LoVo (cell line): ENCODE measurements at places on chromosomes 5 and 9.
A peak's percentile ranks its signal among the peaks of the same experiment; 100 is the strongest.

- DNase-seq, result no peak
Observed at GRCh38 chr5:61496446-61496845, 164.4 kb downstream of the ZSWIM6 start.

GRCh38 chr9:119375892-119376291, 6.7 kb upstream of the BRINP1 start:
- no peak for DNase-seq

DNA sequence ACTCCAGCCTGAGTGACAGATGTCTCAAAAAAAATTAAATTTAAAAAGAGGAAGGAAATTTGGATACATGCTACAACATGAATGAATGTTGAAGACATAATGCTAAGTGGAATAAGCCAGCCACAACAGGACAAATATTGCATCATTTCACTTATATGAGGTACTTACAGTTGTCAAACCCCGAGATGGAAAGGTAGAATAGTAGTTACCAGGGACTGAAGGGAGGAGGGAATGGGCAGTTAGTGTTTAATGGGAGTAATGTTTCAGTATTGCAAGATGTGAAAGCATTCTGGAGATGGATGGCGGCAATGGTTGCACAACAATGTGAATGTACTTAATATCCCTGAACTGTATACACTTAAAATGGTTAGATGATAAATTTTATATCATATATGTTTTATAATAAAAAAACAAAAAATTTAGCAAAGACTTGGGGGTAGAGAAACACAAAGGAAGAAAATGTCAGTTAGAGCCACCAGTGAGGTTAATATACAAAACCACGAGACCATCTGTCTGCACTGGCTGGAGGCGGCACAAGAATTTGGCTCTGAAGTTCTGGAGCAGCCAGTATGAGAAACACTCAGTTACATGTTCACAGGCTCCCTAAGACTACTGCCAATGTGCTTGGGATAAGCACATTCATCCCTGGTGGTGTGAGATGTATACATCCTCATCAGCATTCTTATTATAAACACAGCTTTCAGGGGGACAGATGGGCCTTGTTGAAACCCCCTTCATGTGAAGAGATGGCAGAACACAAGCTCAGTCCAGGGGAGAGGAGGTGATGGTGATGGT, 37.0 kb upstream of the RPS23 start:
- DNase-seq, result no peak

DNA sequence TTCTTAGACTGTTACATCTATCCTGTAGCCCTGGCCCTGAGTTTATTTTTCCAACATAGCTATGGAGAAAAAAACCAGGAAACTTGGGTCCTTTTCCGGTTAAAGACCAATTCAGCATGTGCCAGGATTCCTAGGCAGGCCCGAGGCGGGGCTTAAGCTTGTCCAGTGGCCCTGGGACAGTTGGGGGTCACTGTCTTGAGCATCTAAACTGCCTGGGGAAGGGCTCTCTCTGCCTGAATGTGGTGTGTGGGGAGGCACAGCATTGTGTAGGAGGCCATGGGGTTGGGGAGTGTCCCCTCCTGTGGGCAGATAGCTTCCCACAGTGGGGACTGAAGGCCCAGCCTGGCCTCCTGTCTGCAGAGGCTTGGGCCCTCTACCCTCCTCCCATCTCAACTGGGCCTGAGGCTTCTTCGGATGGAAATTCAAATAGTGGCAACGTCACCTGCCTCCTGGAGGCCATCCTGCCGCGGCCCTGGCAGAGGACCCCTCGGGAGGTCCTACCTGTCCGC, 88.8 kb downstream of the PHF2 start:
- DNase-seq, result no peak

DNA sequence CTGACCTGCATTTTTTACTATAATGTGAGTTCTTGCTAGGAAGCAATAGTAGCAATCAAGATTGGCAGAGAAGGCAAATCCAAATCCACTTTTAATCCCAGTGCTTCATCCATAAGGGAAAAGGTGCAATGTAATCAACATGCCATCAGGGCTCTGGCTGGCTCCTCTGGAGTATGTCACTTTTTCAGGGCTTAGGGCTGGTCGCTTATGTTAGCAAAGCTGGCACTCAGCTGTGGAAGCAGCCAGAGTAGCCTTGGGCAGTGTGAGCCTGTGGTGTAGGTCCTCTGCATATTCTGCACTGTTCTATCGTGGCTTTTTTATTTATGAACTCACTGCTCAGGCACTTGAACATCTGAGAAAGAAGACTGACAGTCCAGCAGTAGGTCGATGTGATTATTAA, 16.1 kb downstream of the ACTBL2 start:
- no peak for DNase-seq

DNA sequence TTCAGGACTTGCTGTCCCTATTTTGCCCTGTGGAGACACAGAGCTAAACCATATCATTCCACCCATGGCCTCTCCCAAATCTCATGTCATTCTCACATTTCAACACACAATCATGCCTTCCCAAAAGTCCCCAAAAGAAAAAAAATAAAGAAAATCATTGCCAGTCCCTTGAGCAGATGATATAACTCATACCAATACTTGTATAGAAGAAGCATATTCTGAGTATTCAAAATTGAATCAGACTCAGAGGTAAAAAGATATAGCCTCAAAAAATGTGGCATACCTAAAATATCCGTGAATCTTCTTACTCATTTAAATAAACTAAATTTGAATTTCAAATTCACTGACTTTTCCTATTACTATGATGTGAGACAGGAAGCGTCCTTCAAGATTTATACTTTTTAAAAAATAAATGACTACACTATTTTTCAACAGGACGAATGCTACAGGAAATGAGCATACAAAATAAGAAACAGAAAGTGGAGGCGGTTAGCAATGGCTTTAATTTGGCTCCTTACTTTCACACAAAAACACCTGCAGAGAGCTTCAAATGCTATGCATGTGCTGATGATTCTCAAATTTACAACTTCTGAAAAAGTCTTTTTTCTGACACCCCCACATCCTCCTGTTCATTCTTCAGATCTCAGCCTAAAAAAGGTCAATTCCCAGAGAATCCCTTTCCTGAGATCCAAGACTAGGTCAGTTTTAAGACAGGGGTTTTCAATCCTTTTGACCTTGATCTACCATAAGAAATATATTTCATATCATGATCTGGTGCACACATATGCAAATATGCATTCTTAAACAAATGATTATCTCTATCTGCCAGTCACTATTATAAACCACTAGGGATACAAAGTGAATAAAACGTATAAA, 39.6 kb upstream of the DMXL1 start:
- DNase-seq, result no peak

DNA sequence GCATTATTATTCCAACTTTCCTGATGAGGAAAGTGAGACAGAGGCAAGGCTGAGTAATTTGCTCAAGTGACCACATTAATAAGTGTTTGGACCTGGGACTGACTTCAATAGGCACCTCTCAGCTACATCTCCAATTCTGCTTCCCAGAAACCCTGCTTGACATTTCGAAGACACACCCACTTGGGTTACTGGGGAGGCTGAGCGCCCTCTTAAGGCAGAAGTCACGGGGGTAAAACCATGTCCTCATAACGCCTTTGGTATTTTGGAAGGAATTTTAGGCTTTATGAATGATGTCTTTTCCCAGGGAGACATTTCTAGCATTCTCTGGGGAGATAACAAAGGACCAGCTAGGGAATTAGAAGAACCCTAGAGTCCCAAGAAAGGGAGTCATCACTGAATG, 53.3 kb downstream of the TRPC7 start:
- DNase-seq, result no peak

GRCh38 chr5:73301208-73301901, 128.4 kb downstream of the TMEM174 start:
- no peak for DNase-seq

GRCh38 chr5:90557871-90558270, 726 bp upstream of the ADGRV1 start:
- no peak for DNase-seq

DNA sequence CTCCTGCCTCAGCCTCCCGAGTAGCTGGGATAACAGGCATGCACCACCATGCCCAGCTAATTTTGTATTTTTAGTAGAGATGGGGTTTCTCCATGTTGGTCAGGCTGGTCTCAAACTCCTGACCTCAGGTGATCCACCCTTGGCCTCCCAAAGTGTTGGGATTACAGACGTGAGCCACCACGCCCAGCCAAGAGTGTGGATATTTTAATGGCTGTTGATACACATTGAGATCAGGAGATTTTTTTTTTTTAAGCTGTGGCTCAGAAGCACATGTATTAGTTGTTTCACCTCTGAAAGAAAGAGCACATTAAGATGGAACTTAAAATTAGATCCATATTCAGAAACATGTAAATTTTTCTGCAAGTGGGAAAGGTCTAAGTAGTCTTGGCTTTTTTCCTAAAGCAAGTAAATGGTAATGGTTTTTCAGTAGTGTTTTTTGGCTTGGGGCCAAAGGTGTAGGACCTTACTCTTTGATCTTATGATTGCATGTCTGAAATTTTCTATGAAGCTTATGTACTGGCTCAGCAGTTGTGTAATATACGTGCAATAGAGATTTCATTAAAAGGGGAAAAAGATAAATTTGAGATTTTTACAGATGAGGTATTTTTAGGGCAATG, 9.9 kb downstream of the RBM27 start:
- DNase-seq, result peak; percentile 85

DNA sequence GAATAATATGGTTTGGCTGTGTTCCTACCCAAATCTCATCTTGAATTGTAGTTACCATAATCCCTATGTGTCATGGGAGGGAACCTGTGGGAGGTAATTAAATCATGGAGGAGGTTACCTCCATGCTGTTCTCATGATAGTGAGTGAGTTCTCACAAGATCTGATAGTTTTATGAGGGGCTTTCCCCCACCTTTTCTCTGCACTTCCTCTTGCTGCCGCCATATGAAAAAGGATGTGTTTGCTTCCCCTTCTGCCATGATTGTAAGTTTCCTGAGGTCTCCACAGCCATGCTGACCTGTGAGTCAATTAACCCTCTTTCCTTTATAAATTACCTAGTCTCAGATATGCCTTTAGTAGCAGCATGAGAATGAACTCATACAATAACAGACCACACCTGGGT, 63.7 kb upstream of the PRR16 start:
- DNase-seq, result no peak

- no peak for DNase-seq
Observed at GRCh38 chr5:16675806-16676205, 59.0 kb upstream of the RETREG1 start.

GRCh38 chr9:32968101-32969011, 33.1 kb downstream of the APTX start:
- DNase-seq, result peak; percentile 51

DNA sequence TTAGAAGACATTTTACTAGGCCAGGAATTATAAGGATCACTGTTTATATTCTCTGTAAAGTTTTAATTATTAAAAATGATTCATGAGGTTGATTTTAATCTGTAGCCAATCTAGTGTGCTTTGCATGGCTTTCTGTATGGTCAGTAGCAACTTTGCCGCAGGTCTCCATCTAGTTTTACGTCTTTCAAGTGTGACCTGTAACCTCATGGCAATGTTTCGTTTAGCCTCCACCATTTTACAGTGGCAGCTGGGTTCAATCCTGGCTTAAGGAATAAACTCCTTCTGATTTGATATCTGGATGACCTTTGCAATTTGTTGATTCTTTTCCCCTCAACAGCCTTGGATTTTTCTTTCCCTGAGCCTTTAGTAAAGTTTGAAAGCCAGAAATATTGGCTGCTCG, 434.5 kb upstream of the CDH9 start:
- peak; percentile 47 for DNase-seq

GRCh38 chr9:135804581-135805421, 102.5 kb downstream of the CAMSAP1 start:
- DNase-seq, result no peak

GRCh38 chr9:18922161-18922885, 110.7 kb downstream of the SAXO1 start:
- DNase-seq, result no peak
